ENCODE measurements at places on chromosomes 2 and 18.

DNA sequence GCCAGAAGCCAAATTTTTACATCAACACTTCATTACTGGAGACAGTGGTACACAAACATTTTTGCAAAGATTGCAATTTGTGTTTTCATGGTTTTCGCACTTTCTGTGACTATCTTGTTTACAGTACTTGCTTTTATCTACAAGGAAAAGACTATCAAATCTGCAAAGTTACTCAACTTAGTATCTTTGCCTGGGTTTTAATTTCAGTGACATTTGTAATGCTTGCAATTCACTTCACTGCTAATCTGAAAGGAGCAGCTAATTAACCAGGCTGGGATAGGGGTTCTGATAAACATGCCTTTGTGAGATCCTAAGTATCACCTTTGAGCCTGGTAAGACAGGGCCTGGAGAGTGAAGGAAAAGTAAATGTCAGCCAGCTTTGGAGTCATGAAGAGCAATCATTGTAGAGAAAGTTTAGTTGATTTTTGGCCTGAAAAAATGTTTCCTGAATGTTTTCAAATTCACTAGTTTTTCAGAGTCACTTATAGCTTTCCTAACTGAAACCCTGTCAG is 194.2 kb downstream of the RIT2 start:
- no peak for DNase-seq

GRCh38 chr2:222701721-222702131 is 30.3 kb downstream of the MOGAT1 start:
- DNase-seq = no peak

DNA sequence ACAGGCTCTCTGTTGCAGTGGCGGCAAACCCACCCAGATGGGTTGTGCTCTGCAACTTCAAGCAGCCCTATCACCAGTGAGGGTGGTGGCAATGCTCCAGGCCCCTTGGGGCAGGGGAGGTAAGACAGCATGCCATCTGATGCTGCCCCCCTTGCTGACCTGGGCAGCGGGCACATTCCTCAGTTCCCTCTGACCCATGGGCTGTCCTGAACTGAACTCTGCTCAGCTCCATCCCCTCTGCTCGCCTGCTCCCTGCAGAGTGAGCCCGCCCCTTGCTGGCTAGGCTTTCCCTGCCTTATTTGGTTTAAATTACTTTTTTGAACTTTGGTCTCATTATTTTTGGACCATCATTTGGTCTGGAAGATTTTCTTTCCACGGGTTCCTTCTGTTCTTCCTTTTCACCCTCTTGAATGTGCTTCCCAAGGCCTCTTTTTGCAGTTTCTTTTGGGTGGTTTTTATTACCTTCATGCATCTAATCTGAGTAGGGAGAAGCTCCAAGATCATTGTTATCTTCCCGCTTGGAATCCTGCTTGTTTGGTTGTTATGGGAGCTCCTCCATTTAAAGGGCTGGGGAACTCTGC is 565.4 kb downstream of the TNS1 start:
- no peak for DNase-seq

DNA sequence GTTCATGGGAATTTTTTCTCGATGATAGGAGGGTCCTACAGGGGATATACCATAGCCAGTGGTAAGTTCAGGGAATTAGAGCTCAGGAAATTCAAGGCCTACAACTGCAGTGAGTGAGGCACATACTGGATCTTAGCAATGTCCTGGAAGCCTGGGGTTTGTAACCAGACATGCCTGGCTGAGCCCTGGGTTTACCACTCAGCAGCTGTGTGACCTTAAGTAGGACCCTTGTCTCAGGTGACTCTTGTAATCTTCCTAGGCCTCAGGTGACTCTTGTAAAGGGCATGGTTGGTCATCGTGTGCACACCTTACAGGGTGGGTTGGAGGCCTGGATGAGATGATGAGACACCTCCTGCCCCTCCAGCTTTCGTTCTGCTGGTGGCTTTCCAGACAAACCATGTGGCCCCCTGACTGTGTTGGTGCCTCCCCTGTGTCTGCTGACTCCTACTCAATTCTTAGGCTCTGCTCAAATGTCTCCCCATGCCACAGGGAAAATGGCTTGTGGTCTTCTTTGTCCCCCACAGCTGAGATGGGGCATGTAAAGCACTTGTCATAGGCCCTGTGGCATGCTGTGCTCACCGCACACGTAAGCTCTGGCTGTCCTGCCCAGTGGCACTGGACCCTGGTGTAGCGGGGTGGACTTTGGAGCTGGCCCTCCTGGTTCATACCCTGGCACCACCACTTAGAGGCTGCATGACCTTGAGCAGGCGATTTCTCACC is 94.1 kb downstream of the FHOD3 start:
- no peak for DNase-seq

DNA sequence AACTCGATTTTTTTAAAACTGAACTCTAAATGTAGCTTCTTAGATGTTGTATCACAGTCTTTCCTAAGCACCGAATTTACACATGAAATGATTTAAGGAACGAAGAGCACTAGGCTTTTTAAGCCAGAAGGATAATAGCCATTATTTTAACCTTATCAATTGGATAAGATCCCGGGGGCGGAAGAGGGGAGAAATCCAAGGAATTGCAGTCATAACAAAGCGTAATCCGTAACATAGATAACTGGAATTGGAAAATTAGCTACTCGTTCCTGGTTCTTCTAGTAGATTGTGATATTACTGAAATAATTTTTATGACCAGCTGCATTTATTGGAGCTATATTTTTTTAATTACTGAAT is 988 bp upstream of the KANSL1L start:
- no peak for DNase-seq

- no peak for DNase-seq
Observed at GRCh38 chr2:208607694-208608093, 201.1 kb downstream of the PTH2R start.

Measured in inflammatory macrophage (primary cell).